AG20443 (cell line): ENCODE measurements at places on chromosomes 2 and 18.
A peak's percentile ranks its signal among the peaks of the same experiment; 100 is the strongest.

GRCh38 chr2:105381101-105381668 lies 17.7 kb downstream of the FHL2 start:
- no peak for DNase-seq

DNA sequence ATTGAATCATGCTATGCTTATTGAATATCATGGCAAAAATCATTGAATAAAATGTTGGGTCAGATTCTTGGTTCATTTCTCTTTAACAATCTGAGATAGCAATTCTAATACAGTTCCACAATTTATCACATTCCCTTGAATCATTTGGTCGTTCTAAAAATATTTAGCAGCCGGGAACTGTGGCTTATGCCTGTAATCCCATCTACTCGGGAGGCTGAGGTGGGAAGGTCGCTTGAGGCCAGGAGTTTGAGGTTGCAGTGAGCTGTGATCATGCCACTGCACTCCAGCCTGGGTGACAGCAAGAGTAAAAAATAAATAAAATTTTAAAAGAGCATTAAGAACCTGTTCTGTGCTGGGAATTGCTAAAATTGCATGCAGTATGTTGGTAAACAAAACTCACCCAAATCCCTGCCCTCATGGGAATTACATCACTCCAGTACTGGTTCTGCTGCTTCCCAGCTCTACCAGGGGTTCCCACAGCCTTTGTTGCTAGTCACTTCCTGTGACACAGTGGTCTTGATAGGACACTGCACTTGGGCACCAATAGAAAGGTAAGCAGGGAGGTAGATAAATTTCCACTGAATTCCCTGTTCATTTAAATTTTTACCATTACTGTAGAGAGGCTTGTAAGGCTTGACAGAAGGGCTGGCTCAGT lies 200.4 kb downstream of the CTNNA2 start:
- no peak for DNase-seq

DNA sequence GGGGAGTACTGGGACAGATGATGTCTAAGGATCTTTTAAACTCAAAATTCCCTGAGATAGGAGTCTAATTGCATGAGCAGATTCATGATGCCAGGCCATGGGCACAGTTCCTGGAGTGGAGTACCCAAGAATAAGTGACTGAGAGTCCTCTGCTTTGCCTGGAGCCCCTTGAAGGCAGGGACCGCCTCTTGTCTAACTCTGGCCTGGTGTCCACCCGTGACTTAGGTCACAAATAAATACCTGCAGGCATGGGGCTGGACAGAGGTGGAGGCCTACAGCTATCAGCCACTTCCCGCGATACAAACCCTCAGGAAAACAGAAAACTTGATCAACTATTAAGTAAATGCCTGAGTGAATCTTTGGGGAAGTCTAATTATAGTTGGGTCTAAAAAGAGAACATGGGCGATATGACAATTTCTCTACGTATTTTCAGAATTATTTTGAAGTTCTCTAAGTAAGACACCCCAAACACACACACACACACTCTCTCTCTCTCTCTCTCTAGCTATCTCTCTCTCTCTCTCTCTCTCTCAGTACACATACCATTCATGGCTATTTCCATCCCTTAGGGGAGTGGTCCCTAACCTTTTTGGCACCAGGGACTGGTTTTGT lies 1.8 kb upstream of the WIPF1 start:
- DNase-seq, result no peak

DNA sequence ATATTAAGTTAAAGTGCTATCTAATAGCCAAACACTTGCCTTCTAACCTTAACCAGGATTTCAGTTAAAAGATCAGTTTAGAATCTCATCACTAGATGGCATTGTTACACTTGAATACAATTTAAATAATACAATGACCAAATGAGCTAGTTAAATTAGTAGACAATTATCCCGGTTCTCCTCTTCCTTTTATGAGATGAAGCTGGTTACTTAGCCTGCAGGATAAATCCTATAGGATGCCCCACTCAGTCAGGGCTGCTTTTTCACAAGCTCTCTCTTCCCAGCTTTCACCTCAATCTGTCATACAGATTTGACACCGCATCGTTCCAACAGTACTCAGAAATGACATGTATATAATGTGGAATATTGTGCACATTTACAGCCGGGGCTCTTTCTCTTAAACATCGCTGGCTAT lies 678.8 kb downstream of the KCNJ3 start:
- DNase-seq, result peak; percentile 9

DNA sequence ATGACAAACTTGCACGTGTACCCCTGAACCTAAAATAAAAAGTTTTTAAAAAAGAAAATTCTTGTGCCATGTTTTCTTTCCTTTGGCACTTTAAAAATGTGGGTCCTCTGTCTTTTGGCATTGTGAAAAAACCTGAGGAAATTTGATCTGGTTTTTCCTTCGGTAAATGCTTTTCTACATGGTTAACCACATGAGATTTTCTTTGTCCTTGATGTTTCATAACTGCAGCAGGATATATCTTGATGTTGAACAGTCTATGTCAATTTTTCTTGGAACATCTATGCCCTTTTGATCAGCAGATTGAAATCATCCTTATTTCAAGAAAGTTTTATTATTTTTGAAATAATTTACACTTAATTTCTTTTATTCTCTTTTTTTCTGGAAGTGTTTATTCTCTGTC lies 109.1 kb downstream of the TMEM17 start:
- no peak for DNase-seq

GRCh38 chr2:30425326-30425725 lies 21.7 kb upstream of the LCLAT1 start:
- DNase-seq, result peak; percentile 87

DNA sequence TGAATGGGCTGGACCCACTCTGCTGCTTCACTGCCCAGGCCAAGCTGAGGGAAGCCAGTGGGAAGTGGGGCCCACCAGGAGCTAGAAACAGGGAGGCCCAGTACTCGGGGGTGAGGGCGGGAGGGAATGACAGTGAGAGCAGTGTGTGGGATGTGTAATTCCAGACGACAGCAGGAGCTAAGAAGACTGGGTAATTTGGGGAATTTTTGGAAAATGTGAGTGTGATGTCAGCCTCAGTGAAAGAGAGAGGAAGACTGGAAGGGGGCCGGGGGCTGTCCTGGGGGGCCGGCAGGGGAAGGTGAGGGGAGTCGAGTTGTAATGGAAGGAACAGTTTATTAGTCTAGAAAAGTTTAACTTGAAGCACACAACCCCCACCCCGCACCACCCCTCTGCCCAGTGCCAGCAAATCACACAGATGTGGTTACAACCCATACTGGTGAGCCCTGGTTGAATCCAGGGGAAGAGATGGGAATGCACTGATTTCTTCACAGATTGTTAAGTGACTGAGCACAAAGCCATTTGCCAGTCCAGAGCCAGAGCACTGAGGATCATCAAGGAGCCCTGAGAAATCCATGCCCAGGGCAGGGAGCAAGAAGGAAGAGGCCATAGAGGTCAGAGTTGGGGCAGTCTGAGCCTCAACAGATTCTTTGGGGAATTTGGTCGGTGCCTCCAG lies 76.7 kb upstream of the PKDCC start:
- DNase-seq, result peak; percentile 38

GRCh38 chr18:50586710-50587109 lies 26.8 kb downstream of the MAPK4 start:
- no peak for DNase-seq

DNA sequence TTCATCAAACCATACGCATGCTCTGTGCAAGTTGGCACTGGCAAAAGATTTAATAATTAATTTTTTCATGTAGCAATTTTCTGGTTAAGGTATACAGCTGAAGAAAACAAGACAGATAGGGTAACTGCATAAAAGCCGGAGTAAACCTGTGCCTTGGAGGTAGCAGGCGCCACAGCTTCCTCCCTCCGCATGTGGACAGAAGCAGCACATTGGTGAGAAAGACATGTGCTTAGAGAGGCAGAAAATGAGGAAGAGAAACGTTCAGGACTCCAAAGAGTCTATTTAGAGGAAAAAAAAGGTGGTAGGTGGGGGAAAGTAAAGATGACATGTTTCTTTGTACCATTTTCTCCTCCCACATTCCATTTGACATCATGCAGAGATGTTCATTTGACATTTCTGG lies 9.3 kb downstream of the ST6GAL2 start:
- DNase-seq, result no peak

DNA sequence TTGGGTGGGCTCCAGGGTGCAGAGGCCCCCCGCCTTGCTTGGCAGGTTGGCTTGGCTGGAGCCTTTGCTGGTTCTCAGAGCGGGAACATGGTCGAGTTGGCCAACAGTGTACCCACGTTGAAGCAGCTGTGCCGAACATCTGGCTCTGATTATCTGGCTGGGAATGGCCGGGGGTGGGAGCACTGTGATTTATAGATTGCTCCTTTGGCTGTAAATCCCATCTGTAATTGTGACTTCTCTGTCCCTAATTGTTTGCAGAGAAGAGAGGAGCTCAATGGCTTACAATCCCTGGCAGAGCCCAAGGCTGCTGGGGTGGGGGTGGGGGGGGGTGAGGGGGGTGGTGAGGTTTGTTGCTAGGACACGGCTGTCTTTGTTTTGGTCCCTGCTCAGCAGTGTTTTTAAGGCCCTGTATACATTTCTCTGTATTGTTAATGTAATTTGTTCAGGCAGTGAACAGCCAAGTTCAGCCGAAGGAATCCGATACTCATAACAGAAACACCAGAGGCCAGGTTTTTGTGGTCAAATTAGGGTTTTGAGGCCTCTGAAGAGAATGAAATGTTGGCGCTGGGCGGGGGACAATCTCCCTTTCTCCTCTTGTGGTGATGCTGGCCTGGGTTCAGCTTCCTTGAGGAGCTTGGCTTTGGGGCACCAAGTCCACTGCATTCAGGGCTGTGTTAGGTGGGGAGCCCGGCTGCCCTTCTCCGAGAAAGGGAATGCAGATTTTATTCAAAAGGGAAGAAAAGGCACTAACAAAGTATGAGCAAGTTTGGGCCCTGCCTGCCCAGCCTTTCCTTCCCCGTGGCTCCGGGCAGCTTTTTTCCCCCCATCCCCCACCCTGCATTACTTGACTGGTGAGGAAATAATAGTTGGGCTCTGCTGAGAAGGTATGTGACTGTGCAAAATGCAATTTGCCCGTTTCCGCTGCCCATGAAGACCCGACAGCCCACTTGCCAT lies 82.5 kb downstream of the TCF7L1 start:
- DNase-seq, result peak; percentile 81
